ENCODE measurements at places on chromosomes 2 and 18. TPM values are rescaled to one million over a fixed set of nuclear protein-coding genes. Genes with fewer than 3 reads are reported as not detected.

The ITGB6 gene
- 19.6 TPM for polyA plus RNA-seq

The HOXD3 gene
- polyA plus RNA-seq, result 21.4 TPM

GRCh38 chr2:230134496-230135129, 65.9 kb upstream of the SLC16A14 start:
- no peak for DNase-seq

The PPP1CB gene
- 178 TPM for polyA plus RNA-seq

DNA sequence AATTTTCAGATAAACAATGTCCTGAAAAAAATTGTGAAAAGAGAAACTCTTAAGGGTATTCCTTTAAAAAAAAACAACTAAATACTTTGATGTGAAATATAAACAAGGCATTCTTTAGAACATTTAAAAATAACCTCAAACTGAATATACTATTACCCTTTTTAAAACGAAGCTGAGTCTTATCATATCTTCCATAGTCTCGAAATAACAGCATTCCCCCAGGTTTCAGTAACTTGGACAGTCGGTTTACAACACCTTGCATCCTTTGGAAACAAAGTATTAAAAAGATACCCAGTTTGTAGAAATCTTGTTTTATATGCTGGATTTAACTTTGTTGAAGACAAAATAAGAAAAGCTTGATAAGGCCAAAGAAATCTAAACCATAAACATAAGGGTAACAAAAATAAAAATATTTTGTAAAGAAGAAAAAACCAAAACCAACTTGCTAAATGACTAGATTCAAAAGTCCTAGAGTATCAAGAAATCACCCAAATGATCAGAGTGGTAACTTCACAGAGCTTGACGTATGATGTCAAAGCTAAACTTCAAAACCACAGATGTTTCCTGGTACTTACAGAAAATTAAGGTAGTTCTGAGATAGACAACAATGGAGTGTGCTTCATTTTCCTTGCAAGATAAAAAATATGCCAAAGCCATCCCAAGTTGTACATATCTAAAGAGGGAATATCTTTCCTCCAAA, 107.8 kb downstream of the METTL8 start:
- DNase-seq, result no peak

The UGT1A1 gene
- polyA plus RNA-seq, result 0.18 TPM

- DNase-seq, result no peak
Measured at GRCh38 chr2:236570081-236570868, 650 bp downstream of the ACKR3 start.

DNA sequence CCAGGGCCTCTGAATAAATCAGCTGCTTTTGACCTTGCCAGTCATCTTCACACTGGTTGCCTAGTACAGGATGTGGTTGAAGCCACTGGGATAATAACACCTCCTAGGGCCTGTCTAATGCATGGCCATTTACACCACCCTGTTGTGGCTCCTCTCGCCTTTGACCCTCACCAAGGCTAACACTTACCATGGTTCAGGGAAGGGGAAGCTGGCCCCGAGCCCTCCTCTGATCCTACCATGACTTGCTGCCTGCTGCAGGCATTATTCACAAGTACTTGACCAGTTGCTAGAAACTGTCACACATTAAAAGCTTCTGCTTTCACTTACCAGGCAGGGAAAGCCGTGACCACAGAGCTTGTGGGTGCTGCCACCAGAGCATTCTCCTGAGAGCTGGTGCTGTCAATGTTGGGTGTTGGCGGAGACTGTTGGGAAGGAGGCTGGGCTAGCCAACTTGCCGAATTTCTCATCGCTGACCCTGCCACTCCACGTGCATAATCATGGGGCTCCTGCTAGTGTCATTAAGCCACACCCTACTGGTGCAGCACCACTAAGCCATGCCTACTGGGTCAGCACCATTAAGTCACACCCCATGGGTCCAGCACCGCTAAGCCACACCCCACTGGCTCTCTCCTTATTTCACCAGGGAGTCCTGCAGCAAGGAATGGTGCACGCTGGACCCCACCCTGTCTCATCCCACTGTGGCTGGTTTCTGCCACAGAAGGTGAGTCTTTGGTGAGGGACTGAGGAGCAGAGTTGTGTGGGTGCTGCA, 47.0 kb upstream of the TTC39C start:
- no peak for DNase-seq

The STARD6 gene
- polyA plus RNA-seq, result 0.25 TPM

The NYAP2 gene
- 0.03 TPM for polyA plus RNA-seq

- peak; percentile 47 for DNase-seq
Measured at GRCh38 chr18:25503567-25504081, 151.7 kb upstream of the ZNF521 start.

- DNase-seq, result no peak
Measured at GRCh38 chr2:176710657-176711186, 441.5 kb downstream of the MTX2 start.

- DNase-seq, result no peak
Measured at GRCh38 chr2:118945881-118946280, 3.9 kb downstream of the MARCO start.

GRCh38 chr2:59276033-59276432, 1034.9 kb upstream of the FANCL start:
- DNase-seq, result no peak

The NT5C1B gene
- polyA plus RNA-seq, result 1.3 TPM

DNA sequence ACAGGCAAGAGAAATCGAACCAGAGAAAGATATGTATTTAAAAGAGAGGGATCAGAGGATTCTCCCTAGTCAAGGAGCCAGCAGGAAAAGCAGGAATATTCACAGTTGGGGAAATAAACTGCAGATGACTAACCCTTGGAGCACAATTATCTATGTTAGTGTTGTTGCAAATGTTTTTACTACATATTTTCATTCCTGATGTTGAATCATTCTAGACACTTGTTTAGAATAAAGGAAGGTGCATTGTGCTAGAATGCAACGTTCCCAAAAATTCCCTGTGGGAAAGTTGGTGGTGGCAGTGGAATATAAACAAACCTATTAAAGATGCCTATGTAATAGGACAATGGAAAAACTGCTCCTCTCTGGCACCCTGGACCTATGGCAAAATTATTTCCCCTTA, 63.3 kb downstream of the DTNA start:
- no peak for DNase-seq

The DIPK1C gene
- polyA plus RNA-seq, result 0.37 TPM

DNA sequence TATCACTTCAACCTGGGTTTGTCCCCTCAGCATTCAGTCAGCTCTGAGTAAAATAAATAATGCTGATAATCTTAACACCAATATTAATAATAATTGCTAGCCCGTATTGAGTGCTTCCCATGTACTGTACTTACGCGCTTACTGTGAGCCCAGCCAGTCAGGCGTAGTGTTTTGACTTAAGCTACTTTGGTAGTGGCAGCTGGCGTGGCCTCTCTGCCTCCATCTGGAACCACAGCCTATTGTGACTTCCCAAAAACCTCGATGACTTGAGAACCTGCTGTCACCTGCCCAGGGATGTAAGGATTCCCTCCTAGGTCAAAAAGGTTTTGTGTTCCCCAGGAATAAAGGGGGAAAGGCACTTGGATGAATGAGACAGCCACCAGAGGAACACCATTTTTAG, 53.2 kb downstream of the SUMO1 start:
- no peak for DNase-seq

- no peak for DNase-seq
Measured at GRCh38 chr18:79784965-79785770, 12.6 kb upstream of the KCNG2 start.

DNA sequence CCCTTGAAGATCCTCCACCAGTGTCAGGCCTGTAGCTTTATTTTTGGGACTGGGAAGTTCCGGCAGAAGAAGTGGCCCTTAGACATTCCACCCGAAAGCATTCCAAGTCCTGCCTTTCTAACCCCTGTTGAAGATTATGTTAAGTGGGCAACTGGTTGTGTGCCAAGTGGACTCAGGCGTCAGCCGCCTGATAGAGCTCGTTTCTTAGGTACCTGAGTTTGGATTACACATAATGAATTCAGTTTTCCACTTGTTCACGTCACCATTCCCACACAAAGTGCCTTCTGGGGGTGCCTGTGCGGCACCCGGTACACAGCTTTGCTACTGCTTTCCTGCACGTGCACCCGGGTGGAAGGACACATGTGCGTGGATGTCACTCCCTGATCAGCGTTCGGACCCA, 156.5 kb downstream of the PTGR3 start:
- DNase-seq, result no peak

DNA sequence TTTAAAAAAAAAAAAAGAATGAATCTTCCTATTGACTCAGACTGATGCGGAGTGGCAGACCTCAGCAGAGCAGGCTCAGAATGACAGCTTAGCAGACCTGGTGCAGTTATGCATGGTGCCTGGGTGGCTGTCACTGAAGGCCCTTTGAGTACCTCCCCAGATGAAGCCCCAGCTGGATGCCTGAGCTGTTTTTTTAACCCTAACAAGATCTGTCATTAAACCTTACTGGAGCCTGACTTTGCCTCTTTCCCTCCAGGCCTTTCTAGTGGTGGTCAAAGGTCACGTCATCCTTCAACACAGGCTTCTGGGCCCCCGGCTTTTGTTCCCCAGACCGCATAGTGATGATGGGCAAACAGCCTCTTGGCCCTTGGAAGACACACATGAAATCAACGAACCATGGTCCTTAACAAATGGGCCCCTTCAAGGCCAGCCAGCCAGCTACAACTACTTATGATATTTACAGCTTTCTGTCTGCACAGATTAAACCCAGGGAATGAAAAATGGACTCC, 138.3 kb upstream of the CYP1B1 start:
- DNase-seq, result peak; percentile 44

DNA sequence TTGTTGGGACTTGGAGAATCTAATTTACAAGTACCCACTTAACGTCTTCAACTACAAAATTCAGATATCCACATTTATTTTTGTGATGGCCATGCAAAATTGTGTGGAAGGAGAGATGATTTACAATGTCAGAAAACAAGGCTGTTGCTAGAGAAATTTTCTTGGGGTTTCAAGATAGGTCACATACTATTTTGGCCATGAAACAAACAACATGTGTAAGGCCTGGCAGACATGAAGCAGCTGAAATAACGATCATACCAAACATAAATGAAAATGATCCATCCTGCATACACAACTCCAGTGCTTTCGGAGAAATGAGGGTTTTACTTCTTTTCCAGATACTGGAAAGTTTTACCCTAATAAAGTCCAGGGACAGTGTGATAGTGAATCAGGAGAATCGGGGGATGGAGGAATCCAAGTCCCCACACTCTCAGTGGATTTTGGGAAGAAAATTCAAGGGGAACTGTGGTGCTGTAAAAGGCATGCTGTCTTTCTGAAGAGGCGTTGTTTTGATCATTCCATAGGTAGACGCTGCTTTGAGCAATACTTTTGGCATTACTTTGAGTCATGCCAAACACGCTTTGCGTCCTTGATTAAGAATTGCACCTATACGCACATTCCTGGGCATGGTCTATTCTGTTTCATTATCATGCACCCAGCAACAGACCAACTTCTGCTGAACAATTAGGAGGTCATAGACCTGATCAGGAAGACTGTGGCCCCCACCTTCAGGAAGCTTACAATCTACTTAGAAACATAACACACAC, 79.4 kb downstream of the POU3F3 start:
- DNase-seq, result no peak

The RIT2 gene
- polyA plus RNA-seq, result not detected

The C2orf80 gene
- polyA plus RNA-seq, result 0.85 TPM

- no peak for DNase-seq
Measured at GRCh38 chr2:159755788-159756187, 42.2 kb downstream of the CD302 start.

- DNase-seq, result no peak
Measured at GRCh38 chr2:6810961-6811360, 54.7 kb downstream of the CMPK2 start.

DNA sequence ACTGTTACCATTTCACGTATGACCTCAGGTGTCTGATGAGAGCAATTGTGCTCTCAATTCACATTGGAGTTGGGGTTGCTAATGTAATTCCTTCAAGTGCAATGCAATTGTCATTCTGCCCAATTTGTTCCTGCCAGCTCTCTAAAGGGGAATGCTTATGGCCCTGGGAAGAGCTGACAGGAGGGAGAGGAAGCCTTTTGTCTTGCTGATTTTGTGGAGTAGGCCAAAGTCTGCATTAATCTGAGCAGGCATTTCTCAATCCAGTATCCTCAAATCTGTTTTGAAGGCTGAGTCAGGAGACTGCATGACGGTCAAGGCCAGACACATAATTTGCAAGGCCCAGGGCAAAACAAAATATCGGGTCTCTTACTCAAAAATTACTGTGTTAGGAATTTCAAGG, 326.4 kb upstream of the SPHKAP start:
- no peak for DNase-seq

The FOSL2 gene
- polyA plus RNA-seq, result 25.7 TPM

The GPATCH11 gene
- 10.8 TPM for polyA plus RNA-seq

The AGPS gene
- polyA plus RNA-seq, result 52.8 TPM

The CAMKMT gene
- 13.8 TPM for polyA plus RNA-seq

GRCh38 chr18:58045242-58046092, 1.4 kb downstream of the NEDD4L start:
- peak; percentile 54 for DNase-seq

GRCh38 chr2:10392548-10392947, 55.6 kb downstream of the ODC1 start:
- DNase-seq, result no peak

The ANKRD29 gene
- 0.93 TPM for polyA plus RNA-seq

DNA sequence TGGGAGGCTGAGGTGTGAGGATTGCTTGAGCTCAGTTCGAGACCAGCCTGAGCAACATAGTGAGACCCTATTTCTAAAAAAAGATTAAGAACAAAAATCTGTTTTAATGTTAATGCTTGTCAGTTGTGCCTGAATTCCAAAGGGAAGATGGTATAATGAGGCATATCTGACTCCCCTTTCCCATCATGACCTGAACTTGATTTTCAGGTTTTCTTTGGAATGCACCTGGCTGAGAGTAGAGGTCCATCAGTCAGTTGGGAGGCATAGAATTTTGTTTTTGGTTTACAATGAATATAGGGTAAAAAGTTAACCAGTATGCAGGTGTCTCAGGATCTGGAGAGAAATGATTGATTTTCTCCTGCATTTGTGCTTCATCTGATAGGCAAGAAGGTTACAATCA, 20.4 kb downstream of the RPIA start:
- DNase-seq, result no peak

- no peak for DNase-seq
Measured at GRCh38 chr18:12458771-12459170, 51.0 kb downstream of the PRELID3A start.

The IHH gene
- polyA plus RNA-seq, result 1.8 TPM

All from right renal cortex interstitium (tissue), 3 donors.